Cortex of kidney (tissue), 1 donor: ENCODE measurements at places on chromosomes 6 and 20.

GRCh38 chr6:105492706-105493673 is 90.1 kb upstream of the PREP start:
- DNase-seq = no peak

DNA sequence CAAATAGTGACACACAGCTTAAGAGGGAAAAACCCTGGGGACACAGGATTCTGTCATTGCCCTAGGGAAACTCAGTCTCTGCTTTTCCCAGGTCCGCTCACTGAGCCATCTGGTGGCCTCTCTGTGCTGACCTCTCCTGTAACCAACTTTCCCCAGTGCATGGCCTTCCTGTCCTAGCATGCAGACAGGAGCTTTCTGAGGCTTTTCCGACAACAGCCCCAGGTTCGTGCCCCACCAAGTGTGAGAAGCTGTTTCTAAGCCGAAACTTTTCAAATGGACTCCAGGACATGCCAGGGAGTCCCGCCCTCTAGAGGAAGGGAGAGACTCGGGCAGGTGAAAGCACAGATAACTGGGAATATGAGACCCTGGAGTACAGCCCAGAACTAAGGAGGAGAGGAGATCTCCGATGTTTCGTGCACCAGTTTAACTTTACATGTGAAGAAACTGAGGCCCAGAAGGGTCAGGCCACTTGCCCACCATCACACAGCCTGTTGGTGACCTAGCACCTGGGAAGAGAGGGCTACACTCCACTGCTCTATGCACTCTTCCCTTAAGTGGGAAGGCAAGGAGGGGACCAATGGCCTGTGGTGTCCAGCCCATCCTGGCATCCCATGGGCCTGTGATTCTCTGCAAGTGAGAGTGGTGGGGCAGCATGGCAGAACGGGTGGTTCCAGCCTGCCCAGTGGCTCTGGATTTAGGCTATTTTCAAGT is 46.2 kb downstream of the RPP40 start:
- no peak for DNase-seq

- DNase-seq = no peak
These were observed 19.0 kb downstream of the MCM8 start for GRCh38 chr20:5969348-5969935.

DNA sequence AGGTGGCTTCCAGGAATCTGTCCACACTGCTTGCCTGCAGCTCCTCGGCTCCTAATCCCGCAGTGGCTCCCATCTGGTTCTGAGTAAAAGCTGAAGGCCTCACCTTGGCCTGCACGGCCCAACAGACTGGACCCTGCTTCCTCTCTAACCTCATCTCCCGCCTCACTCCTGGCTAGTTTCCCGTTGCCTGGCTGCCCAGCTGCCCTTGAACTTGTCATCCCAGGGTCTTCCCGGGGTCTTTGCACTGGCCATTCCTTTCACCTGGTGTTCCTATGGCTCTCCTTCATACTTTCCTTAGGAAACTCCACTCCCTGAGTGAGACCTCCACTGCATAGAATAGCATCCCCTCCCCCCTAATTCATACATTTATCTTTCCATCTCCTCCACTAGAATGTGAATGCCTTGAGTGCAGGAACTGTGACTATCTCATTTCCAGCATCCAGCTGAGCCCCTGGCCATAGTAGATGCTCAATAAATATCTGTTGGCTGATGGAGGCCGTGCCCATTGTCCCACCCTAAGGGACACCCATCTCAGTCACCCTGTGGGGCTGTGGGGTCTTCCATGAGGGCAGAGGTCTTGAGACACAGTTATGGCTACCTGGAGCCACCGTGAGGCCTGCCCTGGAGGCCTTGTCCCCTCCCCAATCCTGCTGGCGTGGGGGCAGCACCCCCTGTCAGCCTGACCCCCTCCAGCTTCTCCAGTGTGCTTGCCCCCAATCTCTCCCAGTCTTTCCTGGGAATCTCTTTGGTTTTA is 9.1 kb upstream of the SIRPA start:
- DNase-seq = no peak

DNA sequence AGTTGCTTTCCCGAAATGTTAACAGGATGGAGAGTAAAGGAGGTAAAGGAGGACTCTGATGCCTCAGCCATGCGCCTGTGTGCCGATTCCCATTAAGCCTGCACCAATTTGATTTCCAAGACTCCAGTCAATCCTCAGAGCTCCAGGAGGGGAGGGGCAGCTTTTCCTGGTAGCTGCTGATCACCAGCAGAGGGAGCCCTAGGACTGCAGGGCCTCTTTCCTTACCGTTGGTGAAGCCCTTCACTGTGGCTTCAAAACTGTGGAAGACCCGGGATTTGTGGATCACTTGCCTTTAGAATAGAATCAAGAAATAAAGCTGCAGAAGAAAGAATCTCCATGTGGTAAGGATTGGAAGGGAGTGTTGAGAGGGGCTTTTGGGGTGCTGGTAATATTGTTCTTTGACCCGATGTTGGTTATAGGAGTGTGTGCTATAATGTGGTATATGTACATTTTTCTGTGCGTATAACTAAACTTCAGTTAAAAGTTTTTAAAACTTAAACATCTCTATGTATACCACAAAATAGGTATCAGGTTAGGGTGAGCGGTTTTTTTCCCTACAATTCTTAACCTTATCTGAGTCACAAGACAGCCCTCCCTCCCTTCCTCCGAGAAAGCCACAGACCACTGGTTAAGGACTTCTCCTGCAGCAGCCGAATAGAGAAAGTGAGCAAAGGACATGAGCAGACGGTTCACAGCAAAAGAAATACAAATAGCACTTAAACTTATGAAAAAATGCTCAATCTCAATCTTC is 6.9 kb upstream of the OSER1 start:
- DNase-seq = no peak
